Stimulated activated CD8-positive, alpha-beta memory T cell treated with anti-CD3 and anti-CD28 coated beads, Interleukin-15, amount 100 ng/mL, for 4 hours (primary cell): ENCODE measurements at places on chromosomes 1 and 21.

DNA sequence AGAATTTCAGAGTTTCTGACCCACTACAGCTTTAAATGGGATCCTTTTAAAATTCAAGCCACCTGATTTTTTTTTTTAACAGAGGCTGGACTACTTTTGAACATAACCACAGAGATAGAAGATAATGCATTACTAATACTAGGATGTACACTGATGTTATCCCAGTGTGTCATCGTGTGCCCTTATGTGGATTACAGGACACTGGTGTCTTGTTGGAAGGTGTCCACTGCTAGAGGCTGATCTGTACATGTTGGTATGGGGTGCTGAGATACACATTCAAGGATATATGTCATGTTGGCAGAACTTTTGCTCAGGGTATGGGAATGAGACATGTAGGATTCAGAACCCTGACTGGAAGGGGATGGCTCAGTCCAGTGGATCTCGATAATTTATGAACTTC, 56.3 kb downstream of the INAVA start:
- no peak for DNase-seq

- no peak for DNase-seq
These were observed 39.0 kb upstream of the ARHGEF16 start for GRCh38 chr1:3415260-3416090.

DNA sequence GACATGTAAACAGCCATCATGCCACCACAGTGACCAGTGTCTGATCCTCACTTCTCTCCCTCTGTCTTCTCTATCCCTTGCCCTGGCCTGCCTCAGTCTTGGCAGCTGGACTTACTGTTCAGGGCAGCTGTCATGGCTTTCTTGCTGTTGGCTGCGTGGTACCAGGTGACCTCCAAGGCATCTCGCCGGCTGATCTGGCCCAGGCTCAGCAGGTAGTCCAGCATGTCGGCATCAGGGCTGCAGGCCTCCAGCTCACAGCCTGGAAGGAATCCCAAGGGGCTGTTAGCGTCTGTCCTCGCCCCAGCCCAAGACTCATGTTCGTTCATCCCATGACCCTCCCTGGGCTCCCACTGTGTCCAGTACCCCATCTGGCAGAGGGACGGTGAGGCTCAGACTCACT, 3.6 kb downstream of the FAM151A start:
- no peak for DNase-seq

DNA sequence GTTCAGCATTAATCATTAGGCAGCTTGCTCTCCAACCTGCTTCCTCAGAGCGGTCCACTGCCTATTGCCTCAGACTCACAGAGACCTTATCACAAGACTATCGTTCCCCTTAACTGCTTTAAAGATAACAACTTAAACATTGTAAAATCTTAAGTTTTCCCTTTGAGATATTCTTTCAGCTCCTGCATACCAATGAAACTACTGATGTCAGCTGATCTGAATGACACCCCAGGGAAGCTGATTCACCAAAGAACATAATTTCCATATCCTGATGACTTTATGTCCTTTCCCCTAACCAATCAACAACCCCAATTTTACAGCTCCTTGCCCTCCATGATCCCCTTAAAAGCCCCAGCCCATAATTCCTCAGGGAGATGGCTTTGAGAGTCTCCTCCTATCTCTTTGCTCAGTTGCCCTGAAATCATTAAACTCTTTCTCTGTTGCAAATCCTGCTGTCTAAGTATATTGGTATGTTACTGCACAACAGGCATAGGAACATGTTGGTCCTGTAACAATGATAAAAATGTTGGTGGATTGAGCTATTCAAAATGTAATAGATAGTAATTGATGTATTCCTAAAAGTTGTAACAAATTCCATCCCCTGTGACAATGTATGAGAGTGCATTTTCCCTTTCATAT, 621.4 kb upstream of the RGS18 start:
- DNase-seq = no peak

DNA sequence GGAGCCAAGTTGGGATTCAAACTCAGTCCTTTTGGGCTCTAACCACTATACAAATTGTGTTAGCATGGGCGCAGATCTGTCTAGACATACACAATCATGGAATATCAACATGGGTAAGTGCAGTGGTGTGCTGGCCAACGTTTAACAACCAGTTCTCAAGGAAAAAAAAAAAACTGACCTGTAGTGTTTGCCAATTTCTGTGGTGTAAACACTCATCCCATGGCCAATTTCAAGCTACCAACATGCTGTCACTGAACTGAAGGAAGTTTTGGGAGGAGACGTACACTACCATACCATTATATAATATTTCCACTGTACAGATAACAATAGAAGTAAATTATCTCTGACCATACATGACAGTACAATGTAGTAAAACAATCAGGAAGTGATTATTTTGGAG, 3.2 kb downstream of the TCEA3 start:
- no peak for DNase-seq

DNA sequence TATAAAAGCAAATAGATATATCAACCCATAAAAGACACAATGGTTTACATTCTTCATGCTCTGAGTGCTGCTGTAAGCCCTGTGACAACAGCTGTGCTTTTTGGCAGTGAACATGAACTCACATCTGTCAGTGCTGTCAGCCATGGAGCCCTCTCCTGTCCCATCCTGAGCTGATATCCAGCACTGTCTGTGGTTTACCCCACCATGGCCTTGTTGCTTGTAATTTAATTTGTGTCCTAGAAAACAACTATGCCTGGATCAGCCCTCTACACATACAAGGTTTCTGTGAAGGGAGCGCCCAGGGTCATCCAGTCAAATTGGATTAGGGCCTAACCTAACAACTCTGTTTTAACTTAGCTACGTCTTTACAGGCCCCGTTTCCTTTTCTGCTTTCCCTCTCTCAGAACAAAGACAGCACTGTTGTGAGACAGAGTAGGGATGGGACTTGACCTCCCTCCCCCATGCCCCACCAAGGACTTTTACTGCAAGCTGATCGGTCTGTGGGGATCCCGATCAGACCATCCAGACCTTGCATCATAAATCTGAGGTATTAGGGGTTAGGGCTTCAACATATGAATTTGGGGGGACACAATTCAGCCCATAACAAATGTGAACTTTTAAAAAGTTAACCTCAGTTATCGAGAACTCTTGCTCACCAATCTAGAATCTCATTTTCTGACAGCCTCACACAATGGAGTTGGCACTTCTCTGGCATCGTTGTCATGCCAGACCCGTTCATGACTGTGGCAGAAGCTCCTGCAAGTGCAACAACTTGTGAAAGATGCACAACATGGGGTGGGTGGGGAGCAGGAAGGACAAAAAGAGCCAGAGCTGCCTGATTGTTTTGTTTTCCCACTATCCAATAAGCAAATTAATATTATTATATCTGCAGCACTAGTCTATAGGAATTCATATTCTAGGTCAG, 16.4 kb upstream of the SLC44A3 start:
- DNase-seq = no peak

DNA sequence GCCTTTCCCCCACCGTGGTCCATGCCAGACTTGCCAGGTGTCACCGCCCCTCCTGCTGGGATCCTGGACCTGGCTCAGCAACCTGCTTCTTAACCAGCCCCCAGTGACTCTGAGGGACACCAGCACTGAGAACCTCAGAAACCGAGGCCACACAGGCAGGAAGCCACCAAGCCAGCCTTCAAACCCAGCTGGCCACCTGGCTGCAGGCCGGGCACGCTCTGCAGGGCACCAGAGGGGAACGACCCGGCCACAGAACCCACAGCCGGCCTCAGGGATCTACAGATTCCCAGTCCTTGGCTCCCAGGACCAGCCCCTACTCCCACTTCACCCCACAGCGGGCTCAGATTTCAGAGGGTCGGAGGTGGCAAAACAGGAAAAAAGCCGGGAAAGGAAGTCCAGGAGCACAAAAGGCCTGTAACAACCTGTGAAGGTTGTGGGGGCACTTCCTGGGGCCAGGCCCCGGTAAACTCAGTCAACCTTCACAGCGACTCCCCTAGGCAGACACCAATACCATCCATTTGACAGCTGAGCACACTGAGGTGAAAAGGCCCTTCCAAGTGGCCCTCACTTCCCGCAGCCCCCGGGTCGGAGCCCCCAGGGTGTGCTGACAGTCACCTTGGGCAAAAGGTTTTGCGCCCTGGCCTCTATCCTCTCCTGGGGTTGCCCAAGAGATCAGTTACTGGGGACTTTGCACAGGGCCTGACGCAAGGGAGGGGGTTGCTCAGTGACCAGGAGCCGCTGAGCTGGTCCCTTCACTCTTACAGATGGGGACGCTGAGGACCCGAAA, 14.1 kb downstream of the RUNX3 start:
- no peak for DNase-seq

DNA sequence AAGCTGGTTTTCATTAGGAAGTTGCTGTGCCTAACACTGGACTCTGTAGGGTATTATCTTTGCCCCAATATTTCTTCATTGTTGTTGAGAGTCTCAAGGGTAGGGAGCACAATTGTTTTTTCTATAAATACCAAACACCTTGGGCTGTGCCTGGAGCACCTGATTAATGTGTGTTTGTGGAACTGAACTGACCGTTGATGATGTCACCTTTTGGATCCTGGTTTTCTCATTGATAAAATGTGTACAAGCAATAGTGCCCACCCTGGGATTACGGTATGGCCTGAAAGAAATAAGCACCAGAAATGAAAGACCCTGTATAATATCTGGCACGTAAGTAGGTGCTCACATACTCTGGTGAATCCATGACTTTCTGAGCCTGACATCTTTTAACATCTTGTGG, 39.3 kb downstream of the KCNA2 start:
- no peak for DNase-seq

DNA sequence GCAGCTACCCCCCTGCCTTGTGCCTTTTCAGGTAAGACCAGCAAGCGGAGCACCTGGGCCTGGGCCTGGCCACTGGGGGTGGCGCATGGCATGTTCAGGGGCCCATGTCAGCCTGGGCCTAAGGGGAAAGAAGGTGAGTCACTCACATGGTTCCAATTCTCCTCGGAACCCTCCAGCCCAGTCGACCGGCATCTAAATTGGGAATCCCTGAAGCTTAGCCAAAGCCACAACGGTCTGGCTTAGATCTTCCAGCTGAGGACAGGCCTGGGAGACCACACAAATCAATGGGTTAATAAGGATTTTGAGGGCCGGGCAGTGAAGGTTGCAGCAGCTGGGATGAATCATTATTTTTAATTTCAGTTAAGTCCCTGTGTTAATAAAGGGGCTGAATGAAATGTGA, 145.1 kb upstream of the SMYD2 start:
- DNase-seq = no peak

GRCh38 chr1:7692005-7692404, 79.1 kb upstream of the VAMP3 start:
- DNase-seq = no peak

GRCh38 chr1:100535264-100535663, 2.7 kb upstream of the GPR88 start:
- no peak for DNase-seq

DNA sequence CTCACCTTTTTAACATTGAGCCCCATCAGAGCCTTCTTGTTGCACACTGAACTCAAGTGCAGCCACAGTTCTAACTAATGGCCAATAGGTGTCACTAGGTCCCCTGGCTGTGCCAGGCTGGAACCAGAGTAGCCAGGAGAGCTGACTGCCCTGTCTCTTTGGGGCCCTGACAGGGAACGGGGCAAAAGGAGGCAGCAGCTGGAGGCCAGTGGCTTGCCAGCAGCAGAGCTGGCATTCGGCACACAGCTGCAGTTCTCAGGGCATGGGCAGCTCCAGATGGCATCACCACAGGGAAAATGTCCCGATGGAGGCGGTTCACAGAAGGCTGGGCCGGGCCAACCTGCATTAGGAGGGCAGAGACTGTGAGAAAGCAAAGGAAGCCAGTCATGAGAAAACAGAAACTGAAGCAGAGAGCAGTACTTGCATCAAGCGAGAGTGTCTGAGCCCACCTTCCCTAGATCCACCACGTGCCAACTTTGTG, 188.6 kb downstream of the FCRL5 start:
- DNase-seq = no peak

DNA sequence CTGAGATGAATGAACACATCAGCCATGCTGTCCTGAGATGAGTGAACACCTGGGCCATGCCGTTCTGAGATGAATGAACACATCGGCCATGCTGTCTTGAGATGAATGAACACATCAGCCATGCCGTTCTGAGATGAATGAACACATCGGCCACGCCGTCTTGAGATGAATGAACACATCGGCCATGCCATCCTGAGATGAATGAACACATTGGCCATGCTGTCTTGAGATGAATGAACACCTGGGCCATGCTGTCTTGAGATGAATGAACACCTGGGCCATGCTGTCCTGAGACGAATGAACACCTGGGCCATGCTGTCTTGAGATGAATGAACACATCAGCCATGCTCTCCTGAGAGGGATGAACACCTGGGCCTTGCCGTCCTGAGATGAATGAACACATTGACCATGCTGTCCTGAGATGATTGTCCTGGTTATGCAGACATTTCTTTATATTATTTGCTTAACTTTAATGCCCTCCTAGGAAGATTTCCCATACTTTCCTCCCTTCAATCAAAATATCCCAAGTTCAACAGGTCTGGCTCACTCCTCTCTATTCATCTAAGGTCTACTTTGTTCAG, 48.6 kb upstream of the COL6A1 start:
- no peak for DNase-seq
